Right ventricle myocardium inferior (tissue), 1 donor: ENCODE measurements at places on chromosomes 11 and 22. TPM values are rescaled to one million over a fixed set of nuclear protein-coding genes. Genes with fewer than 3 reads are reported as not detected.
A peak's percentile ranks its signal among the peaks of the same experiment; 100 is the strongest.

TMPRSS5 gene
- 0.38 TPM for total RNA-seq

KCNE3 gene
- total RNA-seq, result 2.9 TPM

CBL gene
- total RNA-seq, result 7.1 TPM

OR5P2 gene
- total RNA-seq, result not detected

OR52N4 gene
- not detected for total RNA-seq

SNX19 gene
- 54.9 TPM for total RNA-seq

- DNase-seq, result no peak
Observed at GRCh38 chr11:15519911-15520310, 405.2 kb downstream of the INSC start.

DNA sequence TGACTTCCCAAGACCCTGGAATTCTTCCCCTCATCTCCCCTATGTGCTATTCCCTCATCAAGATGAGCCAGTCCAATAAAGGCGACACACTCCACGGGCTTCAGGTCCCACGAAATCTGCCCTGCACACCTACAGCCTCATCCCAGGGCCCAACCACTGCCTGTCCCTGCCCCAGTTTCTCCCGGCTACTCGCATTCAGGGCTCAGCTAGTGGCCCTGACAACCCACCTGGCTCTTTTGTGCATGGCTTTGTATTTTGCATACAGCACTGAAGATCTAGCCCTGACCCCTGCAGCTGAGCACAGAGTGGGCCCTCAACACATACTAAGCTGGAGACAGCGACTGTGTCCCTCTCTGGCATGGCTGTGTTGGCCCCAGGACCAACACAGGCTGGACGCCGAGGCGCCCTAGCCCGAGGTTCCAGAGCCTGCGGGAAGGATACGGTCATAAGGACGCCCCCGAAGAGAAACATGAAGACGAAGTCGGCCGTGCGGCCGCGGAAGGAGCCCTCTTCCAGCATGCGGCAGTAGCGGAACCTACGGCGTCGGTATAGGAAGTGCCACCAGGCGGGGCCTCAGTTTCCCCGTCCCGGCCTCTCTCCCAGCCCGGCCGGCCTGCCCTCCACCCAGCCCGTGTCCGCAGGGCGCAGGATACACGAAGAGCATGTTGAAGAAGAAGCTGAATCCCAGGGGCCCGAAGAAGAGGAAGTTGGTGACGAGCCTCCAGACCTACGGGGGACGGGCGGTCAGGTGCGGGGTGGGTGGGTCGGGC lies 710 bp downstream of the DERL3 start:
- DNase-seq, result peak; percentile 68

GRCh38 chr22:28222976-28223745 lies 304.1 kb upstream of the PITPNB start:
- no peak for DNase-seq

GRCh38 chr22:24975813-24976341 lies 23.4 kb downstream of the KIAA1671 start:
- DNase-seq, result peak; percentile 85
